DND-41 (cell line): ENCODE measurements at places on chromosomes 1 and 21.

- no peak for DNase-seq
Observed at GRCh38 chr1:147509786-147510395, 31.4 kb upstream of the BCL9 start.

DNA sequence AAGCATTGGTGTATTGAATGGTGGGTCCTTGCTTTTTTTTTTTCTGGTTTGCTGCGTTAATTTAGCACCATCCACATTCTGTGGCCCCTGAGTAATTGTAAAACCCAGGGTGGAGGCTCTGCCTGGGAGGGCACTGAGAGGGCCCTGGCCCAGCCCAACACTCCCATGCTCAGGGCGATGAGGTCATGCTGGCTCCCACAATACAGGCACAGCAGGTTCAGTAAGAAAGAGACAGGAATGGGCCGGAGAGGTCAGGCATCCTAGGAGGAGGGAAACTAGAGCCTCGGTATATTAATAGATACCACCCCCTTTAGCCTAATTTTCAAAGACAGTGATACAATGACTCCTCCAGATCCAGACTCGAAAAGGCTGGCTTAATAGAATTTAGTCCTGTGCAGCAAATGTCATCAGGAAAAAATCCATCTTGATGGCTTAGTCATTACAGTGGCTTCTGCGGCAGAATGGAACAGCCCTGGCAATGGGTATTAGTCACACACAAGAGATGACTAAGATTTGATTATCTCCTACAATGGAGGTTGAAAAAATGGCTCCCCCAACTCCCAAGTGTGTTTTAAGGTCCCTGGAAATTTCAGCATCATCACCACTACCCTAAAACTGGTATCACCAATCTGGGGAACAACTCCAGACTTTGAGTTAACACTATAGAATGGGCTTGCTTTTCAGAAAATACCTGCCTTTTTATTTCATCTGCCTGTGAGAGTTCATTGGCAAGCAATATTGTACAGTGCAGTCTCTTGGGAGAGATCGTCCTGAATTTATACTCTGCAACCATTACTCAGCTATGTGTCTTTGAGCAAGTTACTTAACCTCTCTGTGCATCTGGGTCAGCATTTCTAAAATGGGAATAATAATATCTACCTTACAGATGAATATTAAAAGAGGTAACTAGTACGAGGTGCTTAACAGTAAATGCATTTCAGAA is 43.9 kb upstream of the LYST start:
- no peak for DNase-seq

DNA sequence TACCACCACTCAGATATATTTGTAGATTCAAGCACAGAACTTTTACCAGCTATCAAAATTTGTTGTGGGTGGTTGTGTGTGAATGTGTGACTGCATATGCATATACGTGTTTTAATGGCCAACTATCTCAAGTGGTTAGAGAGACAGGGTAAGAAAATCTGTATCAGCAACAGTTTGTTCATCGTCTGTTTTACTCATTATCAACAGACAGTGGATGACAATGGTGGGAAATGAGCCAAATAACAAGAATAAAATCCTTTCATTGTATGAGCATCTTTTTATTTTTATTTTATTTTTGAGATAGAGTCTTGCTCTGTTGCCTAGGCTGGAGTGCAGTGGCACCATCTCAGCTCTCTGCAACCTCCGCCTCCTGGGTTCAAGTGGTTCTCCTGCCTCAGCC is 22.7 kb upstream of the DYNLT5 start:
- no peak for DNase-seq

DNA sequence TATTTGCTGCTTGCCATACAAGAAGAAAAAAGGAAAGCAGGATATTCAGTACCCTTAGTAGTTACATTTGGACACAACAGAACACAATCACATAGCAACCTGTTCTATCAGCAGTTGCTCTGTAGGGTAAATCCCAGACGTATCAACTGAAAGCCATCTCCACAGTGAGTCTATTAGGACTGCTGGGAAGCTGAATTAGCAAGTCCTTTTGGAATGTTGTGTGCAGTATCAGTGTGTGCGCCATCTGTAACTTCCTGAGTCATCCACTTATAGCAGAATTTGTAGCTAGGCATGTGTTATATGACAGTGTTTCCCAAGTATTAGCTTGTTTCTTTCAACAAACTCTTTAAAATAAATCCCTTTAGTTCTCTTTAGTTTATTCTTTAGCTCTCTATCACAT is 21.3 kb downstream of the CCDC30 start:
- no peak for DNase-seq

DNA sequence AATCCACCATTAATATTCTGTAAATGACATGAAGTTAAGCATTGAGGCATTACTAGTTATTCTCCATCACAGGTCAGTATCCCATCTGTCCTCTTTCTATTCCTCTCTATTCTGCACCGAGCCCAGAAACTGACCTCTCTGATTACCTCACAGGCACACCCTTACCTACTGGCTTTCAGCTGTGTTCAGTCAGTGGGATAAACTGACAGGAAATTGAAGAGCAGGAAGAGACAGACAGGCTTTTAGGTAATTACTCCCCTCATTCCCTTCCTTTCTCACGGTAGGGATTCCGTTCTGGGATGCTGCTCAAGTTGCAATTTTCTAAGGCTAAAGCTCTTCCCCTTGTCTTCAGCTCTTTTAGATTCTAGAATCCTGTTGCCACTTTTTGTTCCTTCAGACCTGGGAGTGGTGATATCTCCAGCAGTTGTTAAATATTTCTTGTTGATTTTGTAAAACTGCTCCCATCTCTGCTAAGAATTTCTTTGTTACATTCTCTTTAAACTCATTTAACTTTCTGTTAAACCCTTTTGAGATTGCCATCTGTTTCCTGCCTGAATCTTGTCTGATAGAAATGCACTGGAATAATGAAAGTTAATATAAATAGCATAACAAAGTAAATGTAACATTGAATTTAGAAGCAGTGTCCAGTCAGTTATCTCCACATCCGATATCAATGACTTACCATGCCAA is 1063.4 kb downstream of the PLA2G4A start:
- no peak for DNase-seq

DNA sequence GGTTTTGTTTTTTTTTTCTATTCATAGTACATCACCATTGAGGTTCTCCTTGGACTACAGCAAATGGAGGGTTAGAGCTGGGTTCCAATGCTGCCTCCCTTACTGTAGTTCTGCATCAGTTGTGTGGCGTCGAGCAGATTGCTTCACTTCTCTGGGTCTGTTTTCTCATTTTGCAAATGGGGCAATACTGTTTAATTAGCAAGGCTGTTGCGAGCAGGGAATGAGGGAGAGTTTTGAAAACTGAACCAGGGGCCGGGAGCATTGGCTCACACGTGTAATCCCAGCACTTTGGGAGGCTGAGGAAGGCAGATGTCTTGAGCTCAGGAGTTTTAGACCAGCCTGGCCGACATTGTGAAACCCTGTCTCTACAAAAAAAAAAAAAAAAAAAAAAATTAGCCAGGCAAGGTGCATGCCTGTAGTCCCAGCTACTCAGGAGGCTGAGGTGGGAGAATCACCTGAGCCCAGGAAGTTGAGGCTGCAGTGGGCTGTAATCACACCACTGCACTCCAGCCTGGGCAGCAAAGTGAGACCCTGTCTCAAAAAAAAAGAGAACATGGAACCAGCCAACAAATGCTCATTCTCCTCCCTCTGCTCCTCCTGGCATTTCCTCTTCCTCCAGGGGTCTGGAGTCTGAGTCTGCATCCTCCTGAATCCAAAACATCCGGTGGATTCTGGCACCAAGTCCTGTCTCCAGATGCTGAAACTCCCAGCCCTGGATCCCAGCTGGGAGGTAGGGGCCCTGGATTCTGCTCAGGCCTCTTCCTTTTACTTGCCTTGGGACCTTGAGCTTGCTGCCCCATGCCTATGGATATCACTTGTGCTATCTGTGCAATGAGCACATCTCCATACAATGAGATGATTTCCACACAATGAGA is 3.7 kb upstream of the PLOD1 start:
- no peak for DNase-seq

GRCh38 chr1:110068646-110069403 is 1.6 kb downstream of the ALX3 start:
- no peak for DNase-seq

DNA sequence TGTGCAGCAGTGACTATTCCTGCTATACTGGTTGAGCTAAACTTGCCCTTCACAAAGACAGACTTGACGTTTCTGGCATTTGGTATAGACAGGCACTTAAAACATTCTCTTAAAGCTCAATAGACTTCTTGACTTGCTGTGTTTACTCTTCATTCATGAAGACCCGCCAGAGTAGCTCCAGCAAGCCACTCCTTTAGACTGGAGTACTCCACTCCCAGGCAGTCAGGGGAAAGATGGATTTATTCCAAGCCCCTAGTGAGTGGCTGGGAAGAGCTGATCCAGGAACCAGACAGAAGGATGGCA is 70.7 kb downstream of the EVA1C start:
- DNase-seq: no peak

DNA sequence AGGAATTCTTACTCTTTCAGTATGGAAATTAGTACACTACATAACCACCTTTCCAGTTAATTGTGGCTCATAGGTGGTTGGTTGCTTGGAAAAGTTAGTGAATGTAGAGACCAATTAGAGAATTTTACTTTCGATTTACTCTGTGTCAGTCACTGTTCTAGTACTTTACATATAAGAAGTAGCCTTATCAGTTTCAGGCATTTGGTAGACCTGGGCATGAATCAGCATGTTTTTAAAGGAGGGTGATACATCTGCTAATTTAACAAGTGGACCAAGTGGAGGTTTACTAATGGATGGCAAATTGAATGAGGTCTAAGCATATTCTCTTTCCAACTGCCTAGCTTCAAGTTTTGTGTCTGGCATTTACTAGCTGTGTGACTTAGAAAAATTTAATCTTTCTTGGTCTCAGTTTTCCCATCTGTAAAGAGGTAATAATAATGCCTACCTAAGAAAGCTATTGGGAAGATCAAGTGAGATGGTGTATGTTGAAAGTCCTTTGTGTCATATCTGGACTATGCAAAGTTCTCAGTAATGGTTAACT is 1158.6 kb downstream of the PLA2G4A start:
- DNase-seq: no peak

GRCh38 chr1:88001460-88001859 is 672.8 kb downstream of the LMO4 start:
- no peak for DNase-seq

- DNase-seq: no peak
Observed at GRCh38 chr1:101239095-101240040, 2.5 kb downstream of the S1PR1 start.
